ENCODE measurements at places on chromosomes 1 and 21.

DNA sequence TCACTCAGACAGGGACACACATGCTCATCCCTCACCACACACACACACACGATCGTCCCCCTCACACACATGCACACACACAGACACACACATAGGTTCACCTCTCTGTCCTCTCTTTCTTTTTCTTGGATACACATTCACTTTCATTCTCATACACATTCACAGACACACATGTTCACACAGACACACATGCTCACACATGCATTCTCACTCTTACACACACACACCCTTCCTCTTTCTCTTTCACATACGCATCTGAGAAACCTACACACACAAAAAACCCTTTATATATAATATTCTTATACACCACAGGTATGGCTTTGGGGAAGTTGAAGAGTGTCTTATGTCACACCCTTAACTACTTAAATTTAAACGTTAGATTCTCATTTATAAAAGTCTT, 248.6 kb upstream of the RUNX1 start:
- DNase-seq, result no peak

DNA sequence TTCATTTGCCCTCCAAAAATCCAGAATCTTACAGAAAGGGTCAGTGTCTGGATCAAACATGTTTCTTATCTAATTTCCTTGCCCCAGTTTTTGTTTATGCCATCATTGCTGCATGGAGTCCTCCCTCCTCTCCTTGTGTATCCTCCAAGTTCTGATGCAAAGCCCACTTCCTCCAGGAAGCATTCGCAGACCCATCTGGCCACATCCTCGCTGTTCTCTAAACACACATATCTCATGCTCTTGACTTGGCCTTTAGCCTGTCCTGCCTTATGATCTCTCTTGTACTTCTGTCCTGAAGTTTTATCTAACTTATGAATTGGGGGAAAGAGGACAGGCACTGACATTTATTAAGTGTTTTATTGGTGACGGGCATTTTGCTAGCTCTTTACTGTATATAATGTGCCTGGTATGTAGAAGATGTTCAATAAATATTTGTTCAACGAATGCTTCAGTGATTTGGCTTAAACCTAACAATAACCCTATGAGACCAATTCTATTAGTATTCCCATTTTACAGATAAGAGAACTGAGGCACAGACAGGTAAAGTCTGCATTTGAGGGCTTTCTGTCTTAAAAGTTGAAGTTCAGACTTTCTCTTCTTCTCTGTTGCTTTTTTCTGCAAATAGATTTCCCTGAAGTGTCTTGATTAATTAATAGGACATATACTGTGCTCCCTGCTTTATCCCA, 19.2 kb upstream of the ID3 start:
- DNase-seq, result no peak

DNA sequence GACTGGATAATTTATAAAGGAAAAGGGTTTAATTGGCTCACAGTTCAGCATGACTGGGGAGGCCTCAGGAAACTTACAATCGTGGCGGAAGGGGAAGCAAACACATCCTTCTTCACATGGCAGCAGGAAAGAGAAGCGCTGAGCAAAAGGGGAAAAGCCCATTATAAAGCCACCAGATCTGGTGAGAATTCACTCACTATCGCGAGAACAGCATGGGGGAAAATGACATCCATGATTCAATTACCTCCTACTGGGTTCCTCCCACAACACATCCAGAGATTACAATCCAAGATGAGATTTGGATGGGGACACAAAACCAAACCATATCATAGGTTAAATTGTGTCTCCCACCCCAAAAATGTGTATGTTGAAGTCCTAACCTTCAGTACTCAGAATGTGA, 491.7 kb downstream of the SETD4 start:
- no peak for DNase-seq

DNA sequence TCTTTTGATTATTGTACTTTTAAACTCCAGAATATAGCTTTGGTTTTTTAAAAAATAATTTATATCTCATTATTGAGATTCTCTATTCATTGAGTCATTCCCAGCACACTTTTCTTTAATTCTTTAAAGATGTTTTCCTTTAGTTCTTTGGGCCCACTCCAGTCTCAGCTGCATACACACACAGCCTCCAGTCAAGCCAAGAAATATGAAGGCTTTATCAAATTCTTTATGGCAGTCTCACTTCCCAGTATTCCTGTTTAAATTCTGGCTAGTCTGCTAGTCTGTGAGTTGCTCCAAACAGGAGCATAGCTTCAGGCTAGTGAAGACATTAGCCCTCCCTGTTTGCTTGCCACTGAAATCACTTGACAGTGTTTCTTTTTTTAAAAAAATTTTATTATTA, 61.2 kb downstream of the CRP start:
- no peak for DNase-seq

DNA sequence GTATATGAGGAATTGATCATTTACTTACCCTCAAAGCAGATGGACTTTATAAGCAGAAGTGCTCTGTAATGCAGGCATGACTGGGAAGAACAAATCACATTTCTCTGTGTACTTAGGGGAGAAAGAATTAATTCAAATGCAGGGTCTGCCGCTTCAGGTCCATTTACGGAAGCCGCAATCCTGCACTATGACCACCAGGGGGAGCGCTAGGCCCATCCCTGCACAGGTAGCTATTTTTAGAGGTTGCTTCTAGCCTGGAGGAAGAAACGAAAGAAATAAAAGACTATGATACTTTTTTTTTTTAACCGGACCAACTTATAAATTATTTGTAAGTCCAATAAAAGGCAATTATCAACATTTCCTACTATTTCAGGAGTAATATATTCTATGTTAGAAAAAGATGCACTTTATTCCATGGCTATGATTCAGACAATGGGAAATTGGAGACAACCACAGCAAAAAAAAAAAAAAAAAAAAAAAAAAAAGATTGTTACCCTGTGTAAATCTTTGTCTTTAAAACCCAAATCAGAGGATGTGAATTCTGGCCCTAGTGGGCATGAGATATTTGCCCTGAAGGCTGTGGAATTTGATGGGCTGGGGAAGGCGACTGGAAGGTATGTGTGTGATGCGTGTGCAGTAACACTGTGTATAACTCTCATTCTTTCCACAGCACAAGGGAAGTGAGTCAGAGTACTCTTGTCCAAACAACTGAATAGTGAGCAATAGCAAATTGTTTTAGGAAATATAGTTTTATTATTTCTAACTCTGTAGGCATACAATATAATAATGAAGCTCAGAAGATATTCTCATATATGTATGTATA, 12.9 kb upstream of the FYB2 start:
- DNase-seq, result peak; percentile 31

DNA sequence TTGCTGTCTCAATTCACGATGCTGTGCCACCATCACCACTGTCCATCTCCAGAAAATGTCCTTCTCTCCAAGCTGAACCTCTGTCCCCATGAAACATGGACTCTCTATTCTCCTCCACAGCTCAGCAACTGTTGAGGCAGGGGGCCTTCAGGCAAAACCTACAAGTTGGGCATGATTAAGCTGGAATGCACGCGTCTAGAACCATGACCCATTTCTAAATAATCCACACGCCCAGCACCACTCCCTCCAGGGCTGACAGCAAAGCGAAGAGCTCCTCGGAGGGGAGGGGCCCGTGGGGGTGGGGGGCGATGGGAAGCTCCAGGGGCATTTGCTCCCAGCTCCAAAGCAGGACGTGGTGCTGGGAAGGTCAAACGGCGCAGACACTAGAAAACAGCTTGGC, 3.3 kb upstream of the HES5 start:
- DNase-seq, result no peak

DNA sequence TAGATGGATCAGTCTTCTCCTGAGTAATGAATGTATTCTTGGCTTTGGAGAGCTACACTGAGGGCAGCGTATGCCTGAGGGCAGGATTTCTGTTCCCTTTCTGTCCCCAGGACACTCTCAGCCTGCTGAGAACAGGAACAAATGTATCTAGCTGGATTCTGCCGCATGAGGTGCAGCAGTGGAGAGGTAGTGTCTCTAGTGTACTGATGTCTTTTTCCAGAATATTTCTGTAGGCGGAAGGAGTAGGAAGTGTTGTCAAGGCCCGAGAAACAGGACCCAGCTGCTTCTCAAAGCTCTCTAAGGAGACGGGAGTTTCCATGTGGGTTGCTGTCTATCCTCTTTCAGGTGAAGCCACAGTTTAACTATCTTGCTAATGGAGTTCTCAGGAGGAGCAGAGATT, 65.5 kb downstream of the MT1HL1 start:
- no peak for DNase-seq

GRCh38 chr1:43822040-43822690, 111.4 kb upstream of the ARTN start:
- no peak for DNase-seq

DNA sequence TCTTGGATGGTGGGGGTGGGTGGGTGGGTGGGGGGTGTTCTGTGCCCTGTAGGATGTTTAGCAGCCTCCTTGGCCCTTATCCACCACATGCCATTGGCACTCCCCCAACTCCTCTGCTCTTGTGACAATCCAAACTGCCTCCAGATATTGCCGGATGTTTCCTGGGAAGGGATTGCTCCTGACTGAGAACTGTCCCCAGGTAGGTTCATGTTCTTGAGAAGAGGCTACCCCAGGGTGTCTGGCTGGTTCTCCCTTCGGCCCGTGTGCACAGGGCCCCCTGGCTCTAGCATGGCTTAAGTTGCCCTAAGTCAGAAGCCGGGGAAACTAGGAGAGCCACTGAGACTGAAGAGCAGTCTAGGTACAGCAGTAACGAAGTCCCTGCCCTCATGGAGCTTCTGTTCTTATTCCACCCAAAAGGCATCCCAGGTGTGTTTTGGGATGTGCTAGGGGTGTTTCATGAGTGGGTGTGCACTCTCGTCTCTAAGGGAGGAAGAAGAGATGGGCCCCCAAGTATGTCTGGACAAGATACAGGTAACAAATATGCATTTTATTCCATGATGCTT, 19.8 kb upstream of the THRAP3 start:
- no peak for DNase-seq

Data from C1 segment of cervical spinal cord (tissue), 14 donors.